Cardiac fibroblast (primary cell): ENCODE measurements at places on chromosomes 1 and 21.

DNA sequence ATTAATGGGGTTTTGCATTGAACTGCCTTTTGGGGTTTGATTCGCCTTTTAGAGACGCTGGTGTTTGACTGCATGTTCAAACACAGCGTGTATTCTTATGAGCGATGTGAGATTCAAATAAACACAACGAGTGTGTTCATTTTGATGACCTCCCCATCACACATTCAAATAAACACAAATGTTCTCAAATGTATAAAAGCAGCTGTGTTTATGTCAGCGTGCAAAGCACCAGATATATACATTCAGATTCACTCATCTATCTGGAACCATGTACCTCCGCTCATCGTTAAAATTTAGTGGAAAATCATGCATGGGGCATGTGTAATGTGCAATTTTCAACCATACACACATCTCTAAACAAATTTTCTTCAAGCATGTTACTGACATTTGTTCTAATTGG, 21.4 kb upstream of the LMO4 start:
- DNase-seq = no peak

DNA sequence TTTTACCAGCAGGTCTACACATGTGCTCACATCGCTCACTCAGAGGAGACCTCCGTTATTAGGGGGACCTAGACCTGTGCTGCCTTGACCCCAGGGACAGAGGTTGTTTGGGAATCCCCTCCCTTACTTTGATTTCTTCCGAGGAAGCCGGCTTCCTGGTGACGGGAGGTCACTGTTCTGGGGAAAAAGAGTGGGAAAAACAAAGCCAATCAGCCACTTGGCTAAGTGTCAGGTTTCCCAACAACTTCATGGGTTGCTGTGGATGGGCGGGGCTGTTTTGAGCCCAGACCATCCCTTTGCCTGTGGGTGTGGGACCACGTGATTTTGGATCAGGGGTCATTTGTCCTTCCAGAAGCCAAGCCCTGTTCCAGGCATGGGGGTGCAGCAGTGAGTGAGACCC, 7.1 kb upstream of the KCNAB2 start:
- no peak for DNase-seq

- no peak for DNase-seq
Measured at GRCh38 chr21:44498280-44499210, 41.5 kb downstream of the KRTAP10-1 start.

- peak; percentile 27 for DNase-seq
Measured at GRCh38 chr1:161131523-161132409, 701 bp downstream of the DEDD start.

GRCh38 chr1:244239261-244239770, 188.2 kb downstream of the ZBTB18 start:
- no peak for DNase-seq

- DNase-seq = peak; percentile 71
Measured at GRCh38 chr1:212218911-212219310, 66.3 kb upstream of the PPP2R5A start.

DNA sequence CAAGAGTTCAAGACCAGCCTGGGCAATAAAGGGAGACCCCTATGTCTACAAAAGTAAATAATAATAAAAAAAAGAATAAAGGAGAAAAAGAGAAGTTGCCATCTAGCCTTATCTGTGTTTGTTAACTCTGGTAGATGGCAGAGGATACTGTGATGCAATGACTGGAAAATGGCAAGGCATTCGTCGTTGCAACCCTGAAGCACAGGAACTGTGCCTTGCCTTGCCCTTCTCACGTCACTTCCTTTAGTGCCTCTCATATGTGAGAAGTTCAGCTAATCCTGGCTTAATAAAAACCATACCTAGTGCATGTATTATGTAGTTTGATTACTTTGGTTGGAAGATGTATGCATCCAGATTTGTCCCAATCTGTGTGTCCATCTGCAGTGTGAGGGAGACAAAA, 25.8 kb upstream of the PIGC start:
- DNase-seq = no peak

DNA sequence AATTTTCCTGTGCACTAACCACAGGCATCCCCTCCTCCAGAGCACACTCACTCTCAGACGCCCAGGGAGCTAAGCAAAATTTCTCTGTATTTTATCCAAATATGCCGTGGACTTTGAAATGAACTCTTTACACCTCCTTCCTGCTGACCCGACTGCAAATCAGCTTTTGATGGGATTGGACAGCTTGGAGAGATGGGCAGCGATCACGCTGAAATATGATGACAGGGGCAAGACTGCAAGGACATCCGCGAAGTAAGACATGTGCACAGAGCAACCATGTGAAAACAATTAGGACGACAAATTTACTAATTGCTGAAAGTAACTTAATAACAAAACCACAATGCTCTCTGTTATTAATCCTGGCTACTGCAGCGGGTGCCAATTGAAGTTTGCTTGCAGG, 64.6 kb upstream of the CLDN14 start:
- DNase-seq = no peak

DNA sequence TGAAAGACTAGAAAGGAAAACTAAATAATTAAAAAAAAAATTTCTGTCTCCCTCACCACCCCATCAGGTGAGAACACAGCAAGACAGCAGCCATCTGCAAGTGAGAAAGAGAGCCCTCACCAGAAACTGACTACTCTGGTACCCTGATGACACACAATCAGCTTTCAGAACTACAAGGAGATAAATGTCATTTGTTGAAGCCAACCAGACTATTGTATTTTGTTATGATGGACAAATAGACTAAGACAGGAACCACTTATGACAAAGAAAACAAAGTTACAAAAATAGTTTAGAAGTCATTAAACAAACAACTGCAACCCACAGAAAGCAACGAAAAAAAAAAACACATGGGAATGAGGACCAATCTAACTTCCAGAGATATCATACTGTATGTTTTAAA, 98.3 kb downstream of the FAF1 start:
- peak; percentile 32 for DNase-seq

GRCh38 chr21:37454869-37455503, 88.4 kb downstream of the DYRK1A start:
- no peak for DNase-seq

GRCh38 chr1:5828308-5828935, 163.8 kb downstream of the NPHP4 start:
- DNase-seq = no peak

DNA sequence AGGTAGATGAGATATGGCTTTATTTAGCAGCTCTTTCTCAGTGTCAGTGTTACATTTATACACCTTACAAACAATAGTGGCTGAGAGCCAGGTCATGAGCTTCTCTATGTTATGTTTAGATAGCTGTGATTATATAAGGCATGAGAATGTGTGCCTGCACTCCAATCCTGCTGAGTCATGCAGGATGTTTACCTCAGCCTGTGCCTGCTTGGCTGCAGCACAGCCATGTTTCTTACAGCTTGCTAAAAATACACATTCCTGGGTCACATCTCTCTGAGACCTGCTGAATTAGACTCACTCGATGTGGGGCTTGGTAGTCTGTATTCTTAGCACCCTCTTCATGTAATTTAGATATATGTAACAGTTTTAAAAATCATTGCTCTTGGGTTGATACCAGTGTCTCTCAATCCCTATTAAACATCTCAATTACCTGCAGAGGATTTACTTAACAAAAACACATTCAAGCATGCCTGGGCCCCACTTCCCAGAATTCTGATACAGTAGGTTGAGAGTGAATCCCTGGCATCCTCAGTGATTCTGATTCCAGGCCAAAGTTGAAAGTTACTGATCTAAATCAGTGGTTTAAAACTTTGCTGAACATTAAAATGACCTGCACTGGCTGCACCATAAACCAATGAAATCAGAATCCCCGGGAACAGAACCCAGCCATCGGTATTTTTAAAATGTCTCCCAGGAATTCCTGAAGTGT, 107.5 kb downstream of the GDAP2 start:
- DNase-seq = peak; percentile 97

DNA sequence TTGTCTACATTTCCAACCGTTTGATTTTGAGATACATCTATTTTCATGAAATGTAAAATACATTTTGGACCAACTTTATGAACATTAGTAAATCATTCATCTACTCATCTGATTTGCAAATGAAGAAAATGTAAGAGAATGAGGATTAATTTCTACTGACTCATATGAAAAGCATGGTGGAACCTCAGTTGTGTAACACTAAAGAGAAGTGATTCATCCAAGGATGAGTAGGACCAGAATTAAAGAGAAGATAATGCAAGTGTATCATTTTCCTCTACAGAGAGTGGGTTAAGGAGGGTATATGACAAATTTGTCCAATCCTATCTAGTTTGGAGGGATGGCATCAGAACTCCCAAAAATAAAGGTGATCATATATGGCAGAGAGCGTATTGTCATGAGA, 1967.6 kb downstream of the MRPL39 start:
- no peak for DNase-seq

GRCh38 chr1:223520200-223520599, 127.0 kb downstream of the CCDC185 start:
- DNase-seq = no peak

- no peak for DNase-seq
Measured at GRCh38 chr1:110387048-110387754, 3.6 kb downstream of the SLC16A4 start.

- DNase-seq = peak; percentile 87
Measured at GRCh38 chr1:170162459-170163246, 16.9 kb downstream of the NTMT2 start.

DNA sequence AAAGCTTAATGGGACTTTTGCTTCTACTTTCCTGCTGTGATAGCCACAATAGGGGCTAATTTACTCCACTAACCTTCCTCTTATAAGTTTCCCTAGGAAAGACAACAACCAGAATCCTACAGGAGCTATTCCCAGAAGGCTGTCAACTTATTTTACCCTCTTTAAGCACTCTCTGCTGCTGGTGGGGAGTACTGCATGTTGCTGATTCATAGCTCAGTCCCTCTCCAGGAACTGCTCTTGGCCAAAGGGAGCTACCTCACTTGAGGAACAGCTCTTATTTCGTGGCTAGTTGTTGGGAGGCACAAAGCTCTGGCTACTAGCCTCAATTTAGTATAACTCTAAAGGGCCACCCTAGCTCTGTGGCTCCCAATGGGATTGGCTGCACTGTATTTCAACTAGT, 37.2 kb downstream of the ADSS2 start:
- peak; percentile 77 for DNase-seq

GRCh38 chr1:187310038-187310631, 481.4 kb downstream of the PLA2G4A start:
- DNase-seq = no peak

- peak; percentile 22 for DNase-seq
Measured at GRCh38 chr1:3727042-3727824, 25.0 kb upstream of the CCDC27 start.

DNA sequence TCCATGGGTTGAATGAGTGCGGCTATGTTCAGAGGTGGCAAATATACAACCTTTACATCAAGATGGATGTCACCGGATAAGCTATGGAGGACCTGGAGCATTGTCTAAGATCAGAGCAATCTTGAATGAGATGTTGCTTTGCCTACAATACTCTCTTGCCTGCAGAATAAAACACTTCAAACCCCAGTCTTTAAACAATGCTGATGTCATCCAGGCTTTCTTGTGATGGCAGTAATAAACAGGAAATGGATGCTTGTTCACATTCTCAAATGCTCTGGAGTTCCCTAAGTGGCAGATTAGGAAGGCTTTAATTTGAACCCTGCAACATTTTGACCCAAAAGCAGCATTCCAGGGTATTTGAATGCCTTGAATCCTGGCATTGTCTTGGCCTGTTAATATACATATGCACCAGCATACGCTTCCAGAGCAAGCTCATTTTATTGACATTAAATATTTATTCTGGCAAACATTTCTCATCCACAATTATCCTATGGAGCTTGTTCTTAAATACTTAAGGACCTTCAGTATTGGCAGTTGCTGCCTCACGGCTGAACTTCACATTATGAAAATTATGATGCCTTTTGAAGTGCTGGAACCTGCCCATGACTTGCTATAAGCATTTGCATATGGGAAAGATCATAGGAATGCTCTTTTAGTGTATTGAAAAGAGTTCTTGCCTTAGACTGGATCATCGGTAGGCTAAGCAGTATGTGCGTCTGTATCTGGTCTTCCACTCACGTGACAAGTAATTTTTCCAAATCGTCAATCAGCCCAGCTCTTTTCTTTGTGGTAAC, 422.7 kb downstream of the SIPA1L2 start:
- no peak for DNase-seq
